Psoas muscle (tissue), 8 donors: ENCODE measurements at places on chromosomes 1 and 21. TPM values are rescaled to one million over a fixed set of nuclear protein-coding genes. Genes with fewer than 3 reads are reported as not detected.
A peak's percentile ranks its signal among the peaks of the same experiment; 100 is the strongest.

The PEAR1 gene
- 7.3 TPM for total RNA-seq

The FAM177B gene
- total RNA-seq = not detected

The MIXL1 gene
- total RNA-seq = not detected

The TSACC gene
- 0.87 TPM for total RNA-seq

The ERICH3 gene
- not detected for total RNA-seq

The ARMH1 gene
- total RNA-seq = 0.82 TPM

The F3 gene
- 5.8 TPM for total RNA-seq

The TAL1 gene
- 2.1 TPM for total RNA-seq

The PROX1 gene
- total RNA-seq = 20.5 TPM

The BNIPL gene
- 0.21 TPM for total RNA-seq

GRCh38 chr1:31788138-31788824 is 24.1 kb upstream of the ADGRB2 start:
- H3K27ac ChIP-seq = peak overlapping the region; percentile 56
- DNase-seq = peak; percentile 90
- peak overlapping the region; percentile 78 for H3K4me3 ChIP-seq
- H3K36me3 ChIP-seq = no peaks in the 10 kb centered on the region
- H3K27me3 ChIP-seq = no peaks in the 10 kb centered on the region

DNA sequence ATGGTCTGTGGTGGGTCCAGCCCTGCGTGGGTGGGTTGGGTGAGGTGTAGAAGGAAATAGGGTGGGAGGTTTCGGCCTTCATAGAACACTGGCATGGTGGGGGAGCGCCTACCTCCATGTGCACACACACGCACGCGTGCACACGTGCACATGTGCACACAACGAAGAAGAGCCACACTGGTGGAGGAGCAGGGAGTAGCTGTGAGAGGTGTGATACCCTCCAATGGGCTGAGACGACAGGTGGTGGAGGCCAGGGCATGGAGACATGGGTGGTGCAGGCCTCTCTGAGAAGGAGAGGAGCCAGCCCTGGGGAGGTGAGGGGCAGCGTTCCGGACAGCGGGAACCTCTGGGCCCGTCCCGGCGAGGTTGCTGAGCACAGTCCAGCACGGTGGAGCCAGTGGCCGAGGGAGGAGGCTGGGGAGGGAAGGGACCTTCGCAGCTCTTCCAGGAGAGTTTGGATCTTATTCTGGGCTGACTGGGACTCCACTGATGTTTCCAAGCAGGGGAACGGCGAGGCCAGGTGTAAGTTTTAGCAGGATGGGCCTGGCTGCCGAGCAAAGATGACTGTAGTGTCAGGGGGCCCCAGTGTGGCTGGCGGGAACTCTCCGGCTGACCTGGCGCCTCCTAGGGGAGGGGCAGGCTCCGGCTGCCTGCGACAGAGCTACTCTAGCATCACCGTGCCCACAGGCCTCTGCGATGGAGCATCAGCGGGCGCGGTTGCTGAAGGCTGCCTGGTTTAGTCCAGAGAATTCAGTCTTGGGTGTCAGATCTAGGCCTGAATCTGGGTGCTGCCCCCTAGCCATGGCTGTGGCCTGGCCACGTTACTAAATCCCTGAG is 107.2 kb downstream of the ARHGEF10L start:
- no peak overlapping the region for H3K27ac ChIP-seq
- no peak overlapping the region for H3K4me3 ChIP-seq
- no peak for DNase-seq
- H3K4me1 ChIP-seq = peaks cover 15% of the 10 kb centered on the region
- no peaks in the 10 kb centered on the region for H3K36me3 ChIP-seq

DNA sequence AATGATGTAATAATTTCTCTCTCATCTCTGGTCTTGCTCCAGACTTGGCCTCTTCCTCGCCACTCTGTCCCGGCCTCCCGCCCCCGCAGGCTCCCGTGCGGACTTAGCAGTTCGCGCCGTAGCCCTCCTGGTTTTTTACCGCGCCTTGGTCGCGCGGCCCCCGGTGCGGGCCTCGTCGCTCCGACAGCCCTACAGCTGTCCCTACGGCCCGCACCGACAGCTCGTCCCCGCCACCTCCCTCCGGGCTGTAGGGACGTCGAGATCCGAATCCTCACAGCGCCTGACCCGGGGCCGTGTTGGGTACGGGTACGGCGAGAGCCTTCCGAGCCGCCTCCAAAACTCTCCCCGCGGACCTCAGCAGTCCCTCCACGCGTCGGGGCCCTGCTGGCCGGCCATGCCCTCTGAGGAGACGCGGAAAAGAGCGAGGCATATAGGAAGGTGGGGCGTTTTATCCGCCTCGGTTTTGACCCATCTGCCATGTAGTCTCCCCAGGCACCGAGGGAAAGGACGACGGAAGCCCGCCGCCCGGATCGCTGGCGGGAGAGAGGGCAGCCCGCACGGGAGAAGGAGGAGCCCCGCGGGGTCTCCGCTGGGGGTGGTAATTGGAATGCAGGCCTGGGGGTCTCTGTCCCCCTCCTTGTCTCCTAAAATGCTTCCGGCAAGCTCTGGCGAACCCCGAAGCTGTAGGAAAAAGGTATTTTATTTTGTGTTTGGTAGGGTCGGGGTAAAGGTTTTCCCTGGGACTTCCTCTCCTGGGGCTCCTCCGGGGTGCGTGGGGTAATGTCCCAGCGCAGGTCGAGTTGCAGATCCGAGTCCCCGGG is 3.3 kb downstream of the LHX4 start:
- no peak for DNase-seq
- no peak overlapping the region for H3K27ac ChIP-seq
- H3K36me3 ChIP-seq = no peaks in the 10 kb centered on the region
- peak overlapping the region; percentile 18 for H3K4me3 ChIP-seq
- no peaks in the 10 kb centered on the region for H3K27me3 ChIP-seq
- H3K4me1 ChIP-seq = peaks cover 41% of the 10 kb centered on the region

DNA sequence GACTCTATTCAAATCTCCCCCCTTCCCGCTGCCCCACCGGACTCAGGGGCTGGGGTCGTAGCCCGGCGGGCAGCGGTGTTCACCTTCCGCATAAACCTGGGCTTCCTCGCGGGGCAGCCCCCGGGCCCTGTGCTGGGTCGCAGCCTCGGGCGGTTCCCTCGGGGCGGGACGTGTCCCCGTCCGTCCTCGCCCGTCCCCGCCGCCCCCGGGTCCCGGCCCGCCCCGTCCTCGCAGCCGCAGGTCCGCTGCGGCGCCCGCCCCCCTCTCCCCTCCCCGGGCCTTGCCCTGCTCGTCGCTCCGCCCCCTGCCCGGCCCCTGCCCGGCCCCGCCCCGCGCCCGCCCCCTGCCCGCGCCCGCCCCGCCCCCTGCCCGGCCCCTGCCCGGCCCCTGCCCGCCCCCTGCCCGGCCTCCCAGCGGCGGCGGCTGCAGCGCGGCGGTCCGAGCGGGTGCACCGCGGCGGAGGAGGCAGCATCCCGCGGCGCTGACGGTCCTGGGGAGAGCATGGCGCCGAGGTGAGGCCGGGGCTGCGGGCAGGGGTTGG is at the start of gene COL18A1:
Gene COL18A1, plus strand, starts transcription at position 436 of the 541 bp plus-strand sequence. Its CDS starts 66 bp downstream, at position 502.
- peak within 1 kb of the TSS; percentile 67 for H3K27ac ChIP-seq
- peaks cover 9% of the 10 kb centered on the region for H3K4me1 ChIP-seq
- H3K27me3 ChIP-seq = peaks cover 12% of the 10 kb centered on the region
